Muscle of back (tissue), 13 donors: ENCODE measurements at places on chromosomes 7 and 10.

DNA sequence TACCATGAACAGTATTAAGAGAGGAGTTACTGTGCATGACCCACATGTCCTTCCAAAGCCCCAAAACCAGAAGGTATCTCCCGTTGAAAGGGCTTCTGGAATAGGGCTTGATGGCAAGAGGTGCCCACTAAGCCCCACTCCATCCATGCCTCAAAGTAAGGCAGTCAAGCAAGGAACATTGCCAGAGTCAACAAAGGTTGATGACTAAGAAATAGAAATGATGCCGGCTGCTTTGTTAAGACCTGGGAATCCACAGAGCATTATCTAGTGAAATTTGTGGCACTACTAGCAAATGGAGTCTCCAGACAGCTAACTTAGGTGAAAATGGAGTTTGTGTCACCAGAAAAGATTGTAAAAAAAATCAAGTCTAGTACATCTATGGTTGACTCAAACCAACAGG is 6.2 kb downstream of the SFR1 start:
- no peak for DNase-seq

- no peak for DNase-seq
These were observed 44.1 kb upstream of the MSRB2 start for GRCh38 chr10:23051278-23051677.

- no peak for DNase-seq
These were observed 112.8 kb upstream of the PDCD4 start for GRCh38 chr10:110758898-110759297.

GRCh38 chr7:151045262-151045661 is 3.1 kb upstream of the ASIC3 start:
- no peak for DNase-seq
